ENCODE measurements at places on chromosomes 16 and 17.

DNA sequence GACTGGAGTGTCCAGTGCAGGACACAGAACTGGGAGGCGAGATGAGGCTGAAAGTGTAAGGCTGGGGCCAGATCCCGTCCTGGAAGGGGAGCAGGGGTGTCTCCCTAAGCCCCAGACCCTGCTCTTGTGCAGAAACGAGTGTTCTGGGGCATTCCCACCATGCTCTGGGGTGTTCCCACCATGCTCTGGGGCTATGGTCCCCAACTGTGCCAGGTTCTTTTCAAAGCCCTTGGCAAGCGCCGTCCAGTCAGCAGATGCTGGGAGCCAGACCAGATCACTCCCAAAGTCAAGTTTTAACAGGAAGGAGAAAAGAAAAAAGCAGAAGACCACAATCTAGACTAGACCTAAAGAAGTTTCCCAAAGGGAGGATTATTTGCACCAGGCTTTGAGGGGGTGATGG, 2.5 kb downstream of the TAX1BP3 start:
- DNase-seq, result no peak

DNA sequence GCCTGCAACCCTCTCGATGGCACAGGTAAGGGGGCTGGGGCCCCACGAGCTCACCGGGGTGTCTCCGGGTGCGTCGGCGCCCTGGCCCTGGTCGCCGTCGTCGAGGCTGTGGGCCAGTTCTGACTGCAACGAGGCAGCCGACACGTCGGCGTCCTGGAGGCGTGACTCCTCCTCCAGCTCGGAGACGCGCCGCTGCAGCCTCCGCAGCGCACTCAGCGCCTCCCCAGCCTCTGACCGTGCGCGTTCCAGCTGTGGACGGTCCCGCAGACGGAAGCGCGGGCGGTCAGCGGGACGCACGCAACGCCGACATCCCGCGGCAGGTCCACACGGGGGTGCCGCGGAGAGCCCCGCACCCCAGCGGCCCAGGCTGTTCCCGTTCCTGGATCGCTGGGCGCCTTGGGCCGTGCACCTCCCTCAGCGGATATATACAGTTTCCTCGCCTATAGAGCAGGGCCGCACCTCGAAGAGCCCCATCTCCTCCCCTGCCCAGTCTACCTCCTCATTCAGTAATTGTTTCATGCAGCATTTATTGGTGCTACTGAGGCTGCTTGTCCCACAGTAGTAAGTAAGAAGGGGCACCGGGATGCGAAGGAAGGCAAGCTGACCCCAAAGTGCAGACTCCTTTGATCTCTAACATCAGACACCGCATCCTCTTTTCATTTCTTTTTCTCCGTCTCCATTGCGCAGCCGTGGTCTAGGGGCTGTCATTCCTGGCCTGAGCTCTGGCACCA, 5.8 kb downstream of the THOC6 start:
- no peak for DNase-seq

DNA sequence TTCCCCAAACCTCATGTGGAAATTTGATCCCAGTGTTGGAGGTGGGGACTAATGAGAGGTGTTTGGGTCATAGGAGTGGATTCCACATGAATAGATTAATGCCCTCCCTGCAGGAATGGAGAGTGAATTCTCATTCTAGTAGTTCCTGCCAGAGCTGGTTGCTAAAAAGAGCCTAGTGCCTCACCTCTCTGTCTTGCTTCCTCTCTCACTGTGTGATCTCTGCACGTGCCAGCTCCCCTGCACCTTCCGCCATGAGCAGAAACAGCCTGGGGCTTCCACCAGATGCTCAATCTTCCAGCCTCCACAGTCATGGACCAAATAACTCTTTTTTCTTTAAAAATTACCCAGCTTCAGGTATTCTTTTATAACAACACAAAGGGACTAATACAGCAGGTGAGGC, 72.9 kb upstream of the CLEC3A start:
- no peak for DNase-seq

- DNase-seq, result no peak
Measured at GRCh38 chr17:40536295-40537171, 28.7 kb downstream of the CCR7 start.

DNA sequence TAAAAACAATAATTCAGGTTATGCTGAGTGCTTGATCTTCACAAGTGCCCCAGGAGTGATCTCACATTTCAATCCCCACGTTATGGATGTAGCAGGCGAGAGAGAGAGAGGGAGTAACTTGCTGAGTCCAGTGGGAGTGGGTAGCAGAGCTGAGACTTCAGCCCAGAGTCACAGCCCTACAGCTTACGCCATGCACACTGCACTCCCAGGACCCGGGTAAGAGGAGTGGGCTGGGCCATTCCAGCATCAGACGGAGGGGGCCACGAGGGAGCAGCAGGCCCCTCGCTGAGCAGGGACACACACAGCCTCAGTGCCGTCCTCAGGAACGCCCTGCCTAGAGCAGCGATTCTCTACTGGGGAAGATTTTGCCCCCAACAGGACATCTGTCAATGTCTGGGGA, 9.8 kb upstream of the KIF19 start:
- no peak for DNase-seq

- no peak for DNase-seq
Measured at GRCh38 chr17:77769215-77769614, 189.3 kb upstream of the TNRC6C start.

DNA sequence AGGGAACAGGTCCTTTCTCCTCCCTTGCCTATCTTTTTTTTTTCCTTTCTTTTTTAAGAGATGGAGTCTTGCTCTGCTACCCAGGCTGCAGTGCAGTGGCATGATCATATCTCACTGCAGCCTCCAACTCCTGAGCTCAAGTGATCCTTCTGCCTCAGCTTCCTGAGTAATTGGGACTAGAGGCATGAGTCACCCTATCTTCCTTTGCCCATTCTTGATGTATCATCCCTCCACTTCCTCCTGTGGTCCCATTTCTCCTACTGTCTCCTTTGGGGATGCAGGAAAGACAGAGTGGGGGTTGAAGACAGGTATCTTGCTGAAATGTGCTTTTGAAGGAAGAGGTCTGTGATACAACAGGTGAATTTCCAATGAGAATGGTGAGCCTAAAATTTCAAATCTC, 5.5 kb downstream of the MYO19 start:
- no peak for DNase-seq

- DNase-seq, result no peak
Measured at GRCh38 chr16:80718480-80719220, 85.7 kb downstream of the CDYL2 start.

GRCh38 chr17:13475574-13476223, 126.0 kb downstream of the HS3ST3A1 start:
- DNase-seq, result no peak

DNA sequence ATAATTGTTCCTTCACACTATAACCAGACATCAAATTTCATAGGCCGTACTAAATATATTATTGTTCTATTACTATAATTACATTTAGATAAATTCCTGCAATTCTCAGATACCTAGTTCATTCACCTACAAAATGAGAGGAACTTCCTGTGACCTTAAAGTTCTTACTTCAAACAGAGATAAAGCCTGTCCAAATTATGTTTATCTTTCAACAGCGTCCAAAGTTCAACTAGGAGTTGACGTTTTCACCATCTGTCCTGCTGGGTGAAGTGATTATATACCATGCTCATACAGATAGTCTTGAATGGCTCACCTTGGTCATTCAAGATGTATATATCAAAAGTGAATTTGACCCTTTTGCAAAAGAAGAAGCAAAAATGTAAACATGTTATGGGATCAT, 440.6 kb downstream of the CDH8 start:
- no peak for DNase-seq

DNA sequence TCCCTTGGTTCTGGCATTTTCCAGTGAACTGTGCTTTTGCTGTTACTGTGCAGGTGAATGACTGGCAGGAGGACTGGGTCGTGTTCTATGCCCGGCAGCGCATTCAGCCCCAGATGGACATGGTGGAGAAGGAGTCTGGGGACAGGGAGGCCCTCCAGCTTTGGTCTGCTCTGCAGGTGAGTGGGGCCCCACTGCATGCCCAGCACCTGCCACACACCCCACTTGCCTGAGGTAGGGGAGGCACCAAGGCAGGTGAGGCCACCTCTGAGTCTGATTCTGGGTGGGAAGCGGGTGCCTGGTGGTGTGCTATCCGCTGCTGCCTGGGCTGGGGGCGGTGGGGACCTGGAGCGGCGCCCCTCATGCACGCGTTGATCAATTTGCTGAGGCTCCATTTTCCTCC, 9.0 kb upstream of the FN3K start:
- DNase-seq, result no peak
